ENCODE measurements at places on chromosomes 11 and 22.
A peak's percentile ranks its signal among the peaks of the same experiment; 100 is the strongest.

GRCh38 chr11:64044730-64045393 lies 9.1 kb downstream of the FLRT1 start:
- DNase-seq, result no peak

DNA sequence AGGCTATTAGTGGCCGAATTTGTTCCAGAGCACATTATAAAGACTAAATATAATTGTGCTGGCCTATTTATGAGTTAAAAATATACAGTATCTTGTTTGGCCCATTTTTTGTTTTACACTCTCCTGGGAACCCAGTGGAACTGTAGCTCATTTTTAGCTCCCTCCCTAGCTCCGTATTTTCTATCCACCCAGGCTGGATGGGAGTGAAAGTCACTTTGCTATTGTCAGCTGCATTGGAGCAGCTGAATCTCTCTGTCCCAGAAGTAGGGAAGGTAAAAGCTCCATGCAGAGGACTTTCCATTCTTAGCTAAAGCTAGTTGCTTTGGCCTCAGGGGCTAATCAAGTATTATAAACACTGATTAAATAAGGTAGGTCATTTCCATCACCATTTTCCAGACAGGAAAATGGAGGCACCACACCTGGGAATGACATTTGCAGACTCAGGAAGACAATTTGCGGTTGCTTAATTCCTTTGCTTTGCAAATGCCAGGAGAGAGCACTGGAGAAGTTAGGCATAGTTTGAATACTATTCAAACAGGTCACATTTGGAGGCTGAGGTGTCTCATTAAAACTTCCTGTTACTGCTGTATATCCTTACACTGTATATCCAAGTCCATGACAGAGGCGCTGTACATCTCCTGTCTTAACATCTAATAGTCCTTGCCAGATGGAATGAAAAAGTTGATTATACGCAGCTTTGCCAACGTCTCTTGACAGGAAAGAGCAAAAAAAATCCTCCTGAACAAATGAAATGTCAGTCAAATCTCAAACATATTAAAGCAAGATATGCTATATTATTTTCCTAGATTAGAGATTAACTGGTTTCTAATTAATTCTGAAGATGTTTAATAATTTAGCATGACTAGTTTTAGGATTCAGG lies 338.1 kb upstream of the KIRREL3 start:
- no peak for DNase-seq

DNA sequence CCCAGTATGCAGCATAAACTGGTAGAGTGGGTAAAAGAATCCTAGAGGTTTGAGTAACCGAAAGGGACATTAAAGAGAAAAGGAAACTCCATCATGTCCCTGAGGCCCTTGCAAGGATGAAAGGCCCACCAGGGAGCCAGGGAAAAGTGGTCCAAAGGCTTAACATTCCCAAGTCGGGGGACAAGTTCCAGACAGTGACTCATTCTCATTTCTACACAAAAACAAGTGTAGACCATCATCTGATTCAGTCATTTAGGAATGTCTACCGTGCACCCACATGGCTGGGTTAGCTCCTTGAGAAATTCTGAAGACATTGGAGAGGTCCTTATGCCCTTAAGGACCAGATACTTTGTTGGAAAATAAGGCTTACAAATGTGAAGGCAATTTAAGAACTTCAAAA lies 4.8 kb upstream of the NOX4 start:
- DNase-seq, result no peak

DNA sequence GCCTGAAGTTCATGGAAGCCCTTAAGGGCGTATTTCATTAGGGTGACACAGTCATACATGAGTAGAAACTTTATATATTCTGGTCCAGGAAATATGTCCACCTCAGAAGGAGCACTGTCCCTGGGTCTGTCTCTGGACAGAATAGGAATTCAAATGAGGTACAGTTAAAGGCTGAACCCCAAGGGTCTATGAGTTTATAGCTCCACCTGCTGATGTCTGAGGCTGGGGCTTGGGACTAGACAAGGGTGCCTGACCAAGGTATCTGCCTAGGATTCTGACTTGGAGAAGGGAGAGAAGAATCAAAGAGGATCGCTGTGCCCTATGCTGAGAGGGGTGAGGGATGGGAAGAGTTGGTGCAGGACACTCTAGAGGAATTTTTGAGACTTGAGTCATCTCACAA lies 14.9 kb downstream of the HEPHL1 start:
- no peak for DNase-seq

DNA sequence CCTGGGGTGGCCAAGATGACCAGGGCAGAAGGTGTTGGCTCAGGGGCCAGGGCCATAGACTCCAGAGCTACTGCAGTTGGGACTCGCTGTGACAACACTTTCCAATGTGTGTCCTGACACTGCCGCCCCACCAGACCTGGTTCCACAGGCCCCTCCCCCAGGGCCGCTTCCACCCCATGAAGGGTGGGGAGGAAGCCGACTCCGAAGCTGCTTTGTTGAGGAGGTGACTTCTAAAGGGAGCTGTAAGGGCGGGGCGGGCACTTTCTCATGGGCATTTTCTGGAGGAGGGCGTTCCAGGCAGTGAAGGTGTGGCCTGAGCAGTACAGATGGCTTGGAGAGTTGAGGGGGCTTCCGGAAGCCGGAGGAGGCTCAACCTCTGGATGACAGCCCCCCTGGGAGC lies 6.3 kb downstream of the FGF3 start:
- no peak for DNase-seq

DNA sequence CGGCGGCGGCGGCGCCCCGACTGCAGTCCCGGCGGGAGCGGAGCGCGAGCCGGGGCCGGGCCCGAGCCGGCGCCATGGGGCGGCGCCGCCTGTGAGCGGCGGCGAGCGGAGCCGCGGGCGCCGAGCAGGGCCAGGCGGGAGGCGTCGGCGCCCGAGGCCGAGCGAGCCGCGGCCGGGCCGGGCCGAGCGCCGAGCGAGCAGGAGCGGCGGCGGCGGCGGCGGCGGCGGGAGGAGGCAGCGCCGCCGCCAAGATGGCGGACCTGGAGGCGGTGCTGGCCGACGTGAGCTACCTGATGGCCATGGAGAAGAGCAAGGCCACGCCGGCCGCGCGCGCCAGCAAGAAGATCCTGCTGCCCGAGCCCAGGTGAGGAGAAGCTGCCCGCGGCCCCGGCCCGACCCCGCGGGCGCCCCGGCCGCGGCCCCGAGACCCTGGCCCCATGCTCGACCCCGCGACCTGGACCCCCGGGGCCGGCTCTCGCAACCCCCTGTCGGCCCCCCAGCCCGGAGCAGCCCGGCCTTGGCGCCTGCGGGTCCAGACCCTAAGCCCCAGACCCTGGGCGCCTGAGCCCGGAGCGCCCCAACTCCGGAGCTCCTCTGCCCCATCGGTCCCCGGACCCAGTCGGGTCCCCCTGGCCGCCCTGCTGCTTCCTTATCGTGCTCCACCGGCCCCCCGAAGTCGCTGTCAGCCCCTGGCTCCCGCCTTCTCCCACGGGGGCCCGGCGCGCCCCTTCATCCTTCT lies at the start of gene GRK2:
GRK2 (plus strand) TSS at position 25 of the 739 bp plus-strand sequence; CDS start at position 252, 227 bp downstream.
- DNase-seq, result peak; percentile 72

- no peak for DNase-seq
Observed at GRCh38 chr22:43375951-43376455, 32.8 kb upstream of the SCUBE1 start.
